MG63 (cell line): ENCODE measurements at places on chromosomes 2 and 18.
A peak's percentile ranks its signal among the peaks of the same experiment; 100 is the strongest.

DNA sequence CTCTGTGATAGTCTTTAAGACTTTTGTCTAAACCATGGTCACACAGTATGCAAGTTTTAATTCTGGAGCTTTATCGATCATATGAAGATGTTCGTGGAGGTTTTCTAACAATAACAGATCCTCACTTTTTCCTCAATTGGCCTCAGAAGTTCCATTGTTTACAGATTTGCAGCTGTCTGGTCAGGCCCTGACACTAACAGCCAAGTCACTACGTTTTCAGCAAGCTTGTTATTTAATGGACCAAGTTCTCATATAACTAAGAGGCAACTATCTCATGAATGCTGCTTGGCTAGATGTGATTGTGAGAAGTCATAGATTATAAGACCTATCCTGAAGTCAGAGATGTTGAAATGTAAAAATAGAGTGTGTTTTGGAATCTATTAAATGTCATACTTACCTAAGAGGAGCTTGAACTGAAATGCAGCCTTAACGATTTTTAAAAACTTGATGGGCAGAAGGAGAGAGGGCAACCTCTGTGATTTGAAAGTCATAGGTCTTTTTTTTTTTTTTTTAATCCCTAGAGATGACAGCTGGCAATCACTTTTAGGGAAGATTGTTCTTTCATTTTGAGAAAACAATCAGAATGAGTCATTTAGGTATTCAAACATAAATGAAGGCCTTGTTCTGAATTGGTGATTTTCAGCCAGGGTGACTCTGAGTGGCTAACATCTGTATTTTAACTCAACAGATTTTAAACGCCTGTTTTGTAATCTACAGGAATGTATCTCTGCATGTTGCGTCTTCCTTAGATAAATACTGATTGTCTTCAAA lies 48.4 kb upstream of the NEMP2 start:
- no peak for DNase-seq

- peak; percentile 100 for DNase-seq
Observed at GRCh38 chr2:12619975-12620374, 96.8 kb upstream of the TRIB2 start.

GRCh38 chr2:44949329-44950151 lies 8.0 kb downstream of the SIX3 start:
- DNase-seq: no peak

DNA sequence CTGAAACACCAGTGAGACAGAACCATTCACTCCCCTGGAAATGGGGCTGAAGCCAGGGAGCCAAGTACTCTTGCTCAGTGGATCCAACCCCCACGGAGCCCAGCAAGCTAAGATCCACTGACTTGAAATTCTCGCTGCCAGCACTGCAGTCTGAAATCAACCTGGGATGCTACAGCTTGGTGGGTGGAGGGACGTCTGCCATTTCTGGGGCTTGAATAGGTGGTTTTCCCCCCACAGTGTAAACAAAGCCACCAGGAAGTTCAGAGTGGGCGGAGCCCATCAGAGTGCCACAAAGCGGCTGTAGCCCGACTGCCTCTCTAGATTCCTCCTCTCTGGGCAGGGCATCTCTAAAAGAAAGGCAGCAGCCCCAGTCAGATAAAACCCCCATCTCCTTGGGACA lies 292.8 kb downstream of the LNPK start:
- DNase-seq: no peak

- DNase-seq: no peak
Observed at GRCh38 chr18:55699233-55699765, 111.3 kb upstream of the TCF4 start.

DNA sequence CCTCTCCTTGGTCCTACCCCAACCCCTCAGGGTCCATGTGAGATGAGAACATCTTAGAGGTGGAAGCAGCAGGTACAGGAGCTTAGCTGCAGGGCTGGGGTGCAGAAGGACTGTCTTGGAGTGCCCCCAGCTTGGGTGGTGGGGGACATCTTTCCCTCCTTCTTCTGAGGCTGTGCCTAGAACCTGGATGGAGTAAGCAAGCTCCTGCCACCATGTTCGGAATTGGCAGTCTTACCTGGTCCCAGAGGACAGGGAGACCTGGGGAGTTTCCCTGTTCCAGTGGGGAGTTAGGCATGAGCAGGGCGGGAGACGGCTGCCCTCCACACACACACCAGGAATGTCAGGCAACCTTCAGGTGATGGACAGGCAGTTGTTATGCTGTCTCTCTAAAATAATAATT lies 131.0 kb upstream of the COPS8 start:
- no peak for DNase-seq

DNA sequence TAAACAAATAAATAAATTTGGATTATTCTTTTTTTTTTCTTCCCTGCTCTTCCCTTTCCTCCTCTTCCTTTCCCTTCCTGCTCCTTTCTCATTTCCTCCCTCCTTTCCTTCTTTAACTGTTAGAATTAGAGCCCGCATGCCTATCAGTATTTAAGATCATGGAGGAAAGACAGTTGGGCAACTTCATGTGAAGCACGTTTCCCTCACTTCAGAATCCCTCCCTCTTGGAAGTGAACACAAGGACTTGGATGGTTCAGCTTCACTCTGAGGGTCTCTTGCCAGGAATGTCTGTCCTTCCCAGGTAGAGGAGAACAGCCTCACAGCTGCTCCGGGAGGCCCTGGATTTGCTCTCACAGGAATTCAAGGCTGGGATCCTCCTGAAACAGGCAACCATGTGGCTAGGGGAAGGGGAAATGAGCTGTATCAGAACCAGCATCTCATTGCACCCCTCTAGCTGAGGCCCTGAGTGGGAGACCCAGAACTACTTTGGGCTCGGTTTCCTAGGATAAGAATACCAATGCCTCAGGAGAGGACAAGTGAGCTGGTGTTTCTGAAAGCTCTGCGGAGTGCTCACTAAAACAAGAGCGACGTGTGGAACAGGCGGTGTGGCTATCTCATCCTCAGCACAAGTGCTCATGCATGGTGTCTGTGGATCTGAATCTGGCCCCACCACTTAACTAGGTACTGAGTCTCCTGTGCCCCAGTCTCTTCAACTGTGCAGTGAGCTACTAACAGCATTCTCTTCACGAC lies 230.5 kb downstream of the MYCN start:
- no peak for DNase-seq

GRCh38 chr18:26911840-26912239 lies 46.3 kb upstream of the AQP4 start:
- no peak for DNase-seq

DNA sequence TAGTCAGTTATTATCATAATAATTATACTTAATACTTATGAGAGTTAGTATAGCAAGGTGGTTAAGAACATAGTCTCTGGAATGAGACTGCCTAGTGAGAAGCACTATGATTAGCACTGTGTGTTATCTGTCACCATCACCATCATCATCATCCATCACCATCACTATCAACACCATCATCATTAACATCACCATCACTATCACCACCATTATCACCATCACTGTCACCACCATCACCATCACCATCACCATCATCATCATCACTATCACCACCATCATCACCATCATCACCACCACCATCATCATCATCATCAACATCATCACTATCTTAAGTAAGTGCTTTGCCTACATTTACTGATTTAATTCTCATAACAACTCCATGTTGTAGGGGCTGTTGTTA lies 39.6 kb downstream of the SRSF7 start:
- DNase-seq: no peak

- no peak for DNase-seq
Observed at GRCh38 chr18:70448588-70448987, 159.7 kb downstream of the SOCS6 start.

- DNase-seq: no peak
Observed at GRCh38 chr2:135963841-135964240, 21.6 kb downstream of the DARS1 start.

- DNase-seq: no peak
Observed at GRCh38 chr2:11212645-11213044, 57.4 kb downstream of the SLC66A3 start.

GRCh38 chr2:31539505-31539904 lies 41.2 kb downstream of the SRD5A2 start:
- no peak for DNase-seq

DNA sequence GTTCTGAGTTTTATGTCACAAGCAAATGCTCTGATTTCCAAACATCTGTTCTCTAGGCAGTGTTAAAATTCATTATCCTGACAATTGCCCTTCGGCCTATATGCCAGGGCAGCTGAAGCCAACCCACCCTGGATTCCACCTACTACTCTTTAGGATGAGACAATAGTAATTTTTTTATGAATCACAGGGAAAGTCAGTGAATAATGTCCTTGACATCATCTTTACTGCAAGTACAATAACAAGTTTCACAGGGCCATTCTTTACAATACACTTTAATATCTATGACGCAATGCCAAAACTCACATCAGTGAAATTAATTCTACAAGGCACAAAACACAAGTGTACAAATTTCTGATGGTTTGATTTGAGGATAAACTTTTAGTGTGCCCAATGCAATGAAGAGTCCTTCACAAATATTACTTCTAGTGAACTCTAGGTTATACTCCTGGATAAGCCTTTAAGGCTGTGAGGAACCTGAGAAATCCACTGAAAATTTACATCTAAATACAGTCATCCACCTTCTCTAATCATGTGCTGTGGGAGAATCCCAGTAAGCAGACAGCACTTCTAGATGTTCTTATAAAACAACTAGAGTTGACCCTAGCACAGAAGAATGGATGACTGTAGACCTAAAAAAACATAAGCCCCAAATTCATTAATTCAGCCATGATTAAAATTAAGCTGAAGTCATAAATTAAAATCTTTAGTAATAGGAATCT lies 77.3 kb upstream of the CTLA4 start:
- peak; percentile 77 for DNase-seq

- no peak for DNase-seq
Observed at GRCh38 chr18:46569211-46569610, 87.8 kb downstream of the LOXHD1 start.

DNA sequence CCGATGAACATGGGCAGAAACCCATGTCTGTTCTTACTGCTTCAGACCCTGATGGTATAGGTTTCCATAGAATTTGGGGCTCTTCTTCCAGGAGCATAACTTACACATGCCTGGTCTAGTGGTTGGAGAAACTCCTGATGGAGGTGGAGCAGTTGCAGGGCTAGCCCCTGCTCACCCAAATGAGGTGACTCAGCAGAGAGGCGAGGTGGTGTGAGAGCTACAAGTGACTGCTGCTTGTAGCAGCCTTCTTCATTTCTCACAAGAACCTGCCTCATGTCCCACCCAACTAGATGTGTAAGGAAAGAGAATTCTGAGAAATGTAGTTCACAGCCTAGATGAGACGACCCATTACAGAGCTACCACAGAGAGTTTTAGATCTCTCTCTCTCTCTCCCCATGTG lies 105.3 kb downstream of the ZNF407 start:
- no peak for DNase-seq

DNA sequence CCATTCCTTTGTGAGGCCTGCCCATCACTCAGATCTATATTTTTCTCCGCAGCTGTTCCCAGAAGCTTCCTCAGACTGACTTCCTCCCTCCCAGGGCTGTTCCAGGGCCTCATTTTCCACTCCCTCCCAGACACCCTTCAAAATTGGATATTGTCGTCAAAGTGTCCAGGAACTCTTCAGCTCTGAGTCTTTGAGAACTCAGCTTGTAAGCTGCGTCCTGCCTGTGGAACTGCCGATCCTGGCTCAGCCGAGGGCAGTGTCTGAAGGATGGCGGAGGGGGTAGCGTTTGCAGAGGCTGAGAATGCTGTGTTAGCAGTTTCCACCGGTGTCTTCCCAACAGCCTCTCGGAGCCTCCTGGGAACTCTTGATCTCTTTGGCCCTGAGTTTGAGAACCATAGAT lies 27.1 kb downstream of the NCK2 start:
- DNase-seq: no peak

GRCh38 chr2:235044501-235045271 lies 92.9 kb downstream of the SH3BP4 start:
- DNase-seq: no peak

- DNase-seq: no peak
Observed at GRCh38 chr18:46859855-46860254, 57.5 kb downstream of the PIAS2 start.

DNA sequence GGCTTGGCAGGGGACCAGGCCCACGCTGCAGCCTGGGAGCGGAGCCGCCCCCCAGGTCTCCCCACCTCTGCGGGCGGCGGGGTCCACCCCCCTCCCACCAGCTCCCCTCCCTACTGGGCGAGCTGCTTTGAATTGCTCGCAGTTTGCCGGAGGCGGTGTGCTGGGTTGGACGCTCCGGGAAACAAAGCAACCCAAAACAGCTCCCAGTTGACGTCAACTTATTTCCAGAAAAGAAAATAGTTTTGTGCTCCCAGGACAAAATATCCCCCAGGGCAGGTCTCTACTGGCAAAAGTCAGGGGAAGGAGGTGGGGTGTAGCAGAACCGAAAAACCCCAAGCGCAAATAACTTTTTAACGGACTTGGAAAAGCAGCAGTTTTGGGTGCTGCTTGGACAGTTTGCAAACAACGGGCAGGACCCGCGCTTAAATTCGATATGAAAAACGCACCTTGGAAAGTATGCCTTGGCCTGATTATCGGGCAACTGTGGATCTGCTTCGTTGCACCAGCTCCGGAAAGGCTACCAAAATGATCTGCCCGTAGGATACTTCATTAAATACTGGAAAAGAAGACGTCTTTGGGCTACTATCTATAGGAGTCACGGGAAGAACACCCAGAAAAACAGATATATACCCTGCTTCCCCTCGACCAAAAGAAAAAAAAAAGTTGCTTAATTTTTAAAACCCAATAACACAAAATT lies 2.8 kb upstream of the KCTD1 start:
- DNase-seq: no peak

DNA sequence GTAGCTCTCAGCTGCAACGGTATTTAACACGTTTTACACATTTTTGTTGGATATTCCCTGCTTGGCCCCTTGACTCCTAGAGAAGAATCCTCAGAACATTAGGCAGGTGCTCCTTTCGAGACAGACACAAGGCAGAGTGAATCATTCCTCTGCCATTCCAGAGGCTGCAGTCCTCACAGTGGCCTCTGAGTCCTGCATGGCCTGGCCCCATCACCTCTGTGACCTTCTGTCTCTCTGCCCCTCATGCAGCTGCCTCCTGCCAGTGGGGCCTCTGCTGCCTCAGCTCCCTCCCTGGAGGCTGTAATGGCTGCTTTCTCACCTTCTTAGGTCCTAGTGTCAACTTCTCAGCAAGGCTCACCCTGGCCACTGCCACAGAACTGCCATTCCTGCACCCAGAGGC lies 101.3 kb downstream of the PTPRM start:
- no peak for DNase-seq

GRCh38 chr2:235543128-235543750 lies 49.4 kb downstream of the AGAP1 start:
- peak; percentile 49 for DNase-seq

- no peak for DNase-seq
Observed at GRCh38 chr2:16154501-16155280, 214.3 kb downstream of the MYCN start.

- DNase-seq: no peak
Observed at GRCh38 chr2:215425021-215425782, 10.7 kb downstream of the FN1 start.

DNA sequence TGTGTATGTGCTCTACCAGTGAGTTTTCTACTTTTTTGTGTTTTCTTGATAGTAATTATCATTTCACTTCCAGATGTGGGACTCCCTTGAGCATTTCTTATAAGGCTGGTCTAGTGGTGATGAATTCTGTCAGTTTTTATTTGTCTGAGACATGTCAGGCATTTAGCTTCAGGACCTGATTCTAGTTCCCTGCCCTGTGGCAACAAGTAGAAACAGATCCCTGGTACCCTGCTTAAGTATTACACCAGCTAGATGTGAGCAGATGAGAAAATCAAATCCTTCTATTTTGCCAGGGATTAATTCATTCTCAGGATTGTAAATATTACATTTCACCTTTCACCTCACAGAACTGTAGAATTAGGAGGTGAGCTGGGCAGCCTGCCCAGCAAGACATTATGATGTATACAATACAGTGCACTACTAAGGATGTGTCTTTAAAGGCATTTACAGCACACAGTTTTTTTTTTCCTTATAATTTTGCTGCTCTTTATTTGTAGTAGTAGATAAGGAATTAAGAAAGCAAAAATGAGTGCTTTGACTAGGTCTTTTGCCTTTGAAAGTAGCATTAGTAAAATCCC lies 35.1 kb downstream of the GALM start:
- peak; percentile 48 for DNase-seq
